ENCODE measurements at places on chromosomes 12 and 14. TPM values are rescaled to one million over a fixed set of nuclear protein-coding genes. Genes with fewer than 3 reads are reported as not detected.

The NAA30 gene
- total RNA-seq = 16.9 TPM

DNA sequence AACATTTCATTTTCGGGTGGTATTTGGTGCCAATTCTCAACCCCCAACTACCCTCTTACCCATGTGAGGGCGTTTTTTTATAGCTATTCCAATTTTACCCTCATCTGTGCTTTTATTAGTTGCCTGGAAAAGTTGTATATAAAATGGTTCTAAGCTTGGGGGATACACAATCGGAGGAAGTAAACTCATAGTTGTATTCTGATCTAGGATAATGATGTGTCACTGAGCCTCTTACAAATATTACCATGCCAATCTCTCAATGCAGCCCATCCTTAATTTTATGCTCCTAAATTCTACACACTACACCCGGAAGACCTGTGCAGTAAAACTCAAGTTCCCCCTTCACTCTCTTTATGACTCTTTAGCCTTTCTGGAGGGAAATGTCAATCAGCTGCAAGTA is 1206.5 kb upstream of the FLRT2 start:
- H3K4me1 ChIP-seq = peaks cover 14% of the 10 kb centered on the region
- no peak overlapping the region for H3K4me3 ChIP-seq
- H3K36me3 ChIP-seq = no peaks in the 10 kb centered on the region
- no peaks in the 10 kb centered on the region for H3K27me3 ChIP-seq

- H3K4me1 ChIP-seq = peaks cover 63% of the 10 kb centered on the region
- no peaks in the 10 kb centered on the region for H3K27me3 ChIP-seq
- no peaks in the 10 kb centered on the region for H3K36me3 ChIP-seq
Observed at GRCh38 chr12:124566161-124566996, 1.0 kb downstream of the NCOR2 start.

DNA sequence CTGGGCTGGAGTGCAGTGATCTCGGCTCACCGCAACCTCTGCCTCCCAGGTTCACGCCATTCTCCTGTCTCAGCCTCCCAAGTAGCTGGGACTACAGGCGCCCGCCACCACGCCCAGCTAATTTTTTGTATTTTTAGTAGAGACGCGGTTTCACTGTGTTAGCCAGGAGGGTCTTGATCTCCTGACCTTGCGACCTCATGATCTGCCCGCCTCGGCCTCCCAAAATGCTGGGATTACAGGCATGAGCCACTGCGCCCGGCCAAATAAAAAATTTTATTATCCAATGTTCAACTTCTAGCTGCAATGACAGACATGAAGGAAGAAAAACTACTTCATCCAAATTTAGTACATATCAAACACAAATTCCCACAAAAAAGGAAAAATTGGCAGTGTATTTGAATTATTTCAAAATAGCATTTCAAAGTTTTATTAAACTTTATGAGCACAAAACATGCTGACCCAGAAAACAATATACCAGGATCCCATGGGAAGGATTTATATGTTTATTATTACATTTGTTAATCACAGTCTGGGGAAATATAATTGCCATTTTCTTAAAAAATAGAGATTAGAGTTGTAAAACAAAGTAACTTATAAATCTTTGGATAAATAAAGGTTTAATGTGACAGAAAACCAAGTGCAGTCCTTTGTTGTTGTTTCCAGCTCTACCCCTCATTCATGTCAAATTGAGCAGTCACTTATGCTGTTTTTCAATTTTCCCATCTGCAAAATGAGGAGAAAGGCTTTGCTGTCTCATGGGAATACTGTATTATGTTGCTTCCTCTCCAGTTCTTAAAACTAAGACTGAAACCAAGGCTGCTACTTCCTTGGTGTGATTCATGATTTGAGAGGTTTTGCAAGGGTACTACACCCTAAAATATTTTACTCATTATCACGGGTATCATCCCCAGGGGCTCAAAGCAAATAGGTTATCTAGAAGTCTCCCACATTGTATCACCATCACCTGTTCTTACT is 155.2 kb upstream of the AVPR1A start:
- H3K4me3 ChIP-seq = no peak overlapping the region
- H3K4me1 ChIP-seq = peaks cover 17% of the 10 kb centered on the region
- no peak overlapping the region for H3K27ac ChIP-seq
- H3K36me3 ChIP-seq = no peaks in the 10 kb centered on the region
- H3K27me3 ChIP-seq = no peaks in the 10 kb centered on the region

The ST8SIA1 gene
- 2.3 TPM for total RNA-seq

The RIPK3 gene
- 0.37 TPM for total RNA-seq

- H3K27ac ChIP-seq = no peak overlapping the region
- DNase-seq = no peak
- no peaks in the 10 kb centered on the region for H3K27me3 ChIP-seq
- no peak overlapping the region for H3K4me3 ChIP-seq
Observed at GRCh38 chr12:105214148-105214547, 21.8 kb downstream of the APPL2 start.

DNA sequence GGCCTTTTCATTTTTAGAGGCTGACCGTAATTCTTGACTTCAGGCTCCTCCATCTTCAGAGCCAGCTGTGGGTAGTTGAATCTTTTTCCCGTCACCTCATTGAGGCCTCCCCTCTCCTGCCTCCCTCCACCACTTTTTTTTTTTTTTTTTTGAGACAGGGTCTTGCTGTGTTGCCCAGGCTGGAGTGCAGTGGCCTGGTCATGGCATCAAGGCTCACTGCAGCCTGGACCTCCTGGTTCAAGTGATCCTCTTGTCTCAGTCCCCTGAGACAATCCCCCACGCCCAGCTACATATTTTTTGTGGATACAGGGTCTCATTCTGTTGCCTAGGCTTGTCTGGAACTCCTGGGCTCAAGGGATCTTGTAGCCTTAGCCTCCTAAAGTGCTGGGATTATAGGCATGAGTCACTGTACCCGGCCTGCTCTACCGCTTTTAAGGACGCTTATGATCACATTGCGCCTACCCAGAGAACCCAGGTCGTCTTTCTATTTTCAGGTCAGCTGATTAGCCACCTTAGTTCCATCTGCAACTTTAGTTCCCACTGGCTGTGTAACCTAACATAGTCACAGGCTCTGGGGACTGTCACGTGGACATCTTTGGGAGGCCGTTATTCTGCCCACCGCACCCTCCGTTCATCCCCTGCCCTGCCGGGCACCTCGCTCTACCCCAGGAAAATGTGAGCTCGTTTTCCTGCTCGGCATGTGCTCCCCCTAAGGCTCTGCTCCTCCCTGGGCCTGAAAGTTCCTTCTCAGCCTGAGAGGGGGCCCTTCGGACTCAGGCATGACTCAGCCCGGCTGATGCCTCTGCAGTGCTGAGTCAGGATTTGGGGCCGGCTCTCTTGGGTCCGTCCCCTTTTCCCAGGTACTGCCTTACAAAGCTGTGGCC is 13.4 kb downstream of the TNFAIP2 start:
- 0 out of 2 replicates have a peak overlapping the region, but pooled peaks have one; percentile 6 for H3K27ac ChIP-seq
- peaks cover 31% of the 10 kb centered on the region for H3K4me1 ChIP-seq
- H3K36me3 ChIP-seq = peaks cover 5% of the 10 kb centered on the region
- H3K27me3 ChIP-seq = peaks cover 21% of the 10 kb centered on the region
- no peak overlapping the region for H3K4me3 ChIP-seq
- peak; percentile 71 for DNase-seq

- no peak overlapping the region for H3K4me3 ChIP-seq
- no peaks in the 10 kb centered on the region for H3K36me3 ChIP-seq
- DNase-seq = no peak
- H3K4me1 ChIP-seq = peaks cover 7% of the 10 kb centered on the region
- H3K27me3 ChIP-seq = no peaks in the 10 kb centered on the region
Observed at GRCh38 chr14:92340071-92340470, 17.1 kb downstream of the SLC24A4 start.

GRCh38 chr12:109927622-109928021 is 27.5 kb downstream of the TCHP start:
- peaks cover 12% of the 10 kb centered on the region for H3K36me3 ChIP-seq
- no peak overlapping the region for H3K27ac ChIP-seq
- DNase-seq = peak; percentile 59

- H3K27ac ChIP-seq = no peak overlapping the region
- H3K36me3 ChIP-seq = no peaks in the 10 kb centered on the region
- H3K4me1 ChIP-seq = no peaks in the 10 kb centered on the region
Observed at GRCh38 chr12:43882578-43883178, 46.8 kb downstream of the TMEM117 start.

GRCh38 chr12:26749781-26750180 is 83.2 kb downstream of the ITPR2 start:
- peaks cover 32% of the 10 kb centered on the region for H3K4me1 ChIP-seq
- H3K4me3 ChIP-seq = no peak overlapping the region
- H3K27me3 ChIP-seq = peaks cover 4% of the 10 kb centered on the region
- no peak overlapping the region for H3K27ac ChIP-seq

DNA sequence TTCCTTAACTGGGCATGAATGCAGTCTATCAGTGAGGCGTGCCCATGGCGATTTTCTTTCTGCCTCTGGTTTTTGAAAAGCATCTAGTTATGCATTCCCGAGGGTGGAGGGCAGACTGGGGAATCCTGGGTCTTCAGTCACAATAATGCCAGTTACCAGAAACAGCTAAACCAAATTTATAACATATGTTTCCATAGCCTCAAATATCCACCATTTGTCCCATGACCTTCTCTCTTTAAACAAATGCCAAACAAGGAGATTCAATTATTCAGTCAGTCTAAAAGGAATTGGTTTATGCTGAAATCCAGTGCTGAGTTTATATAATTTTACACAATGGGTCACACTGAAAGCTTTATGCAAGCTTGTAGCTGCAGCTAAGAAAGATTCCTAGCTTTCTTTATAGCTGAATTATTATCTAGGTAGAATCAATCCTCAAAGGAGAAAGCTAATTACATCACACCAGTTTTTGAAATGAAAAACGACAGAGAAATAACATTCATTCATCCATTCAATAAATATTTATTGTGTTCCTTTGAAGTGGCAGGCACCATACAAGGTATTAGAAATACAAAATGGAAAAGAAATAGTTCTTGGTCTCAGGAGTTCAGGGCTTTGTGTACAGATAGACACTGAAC is 131.3 kb upstream of the RAP1B start:
- peaks cover 6% of the 10 kb centered on the region for H3K36me3 ChIP-seq
- no peak for DNase-seq
- no peaks in the 10 kb centered on the region for H3K27me3 ChIP-seq
- H3K4me1 ChIP-seq = peaks cover 8% of the 10 kb centered on the region
- no peak overlapping the region for H3K4me3 ChIP-seq

GRCh38 chr12:90099288-90099687 is 390.6 kb upstream of the ATP2B1 start:
- peaks cover 13% of the 10 kb centered on the region for H3K4me1 ChIP-seq
- no peaks in the 10 kb centered on the region for H3K27me3 ChIP-seq
- no peak overlapping the region for H3K27ac ChIP-seq
- H3K36me3 ChIP-seq = no peaks in the 10 kb centered on the region

DNA sequence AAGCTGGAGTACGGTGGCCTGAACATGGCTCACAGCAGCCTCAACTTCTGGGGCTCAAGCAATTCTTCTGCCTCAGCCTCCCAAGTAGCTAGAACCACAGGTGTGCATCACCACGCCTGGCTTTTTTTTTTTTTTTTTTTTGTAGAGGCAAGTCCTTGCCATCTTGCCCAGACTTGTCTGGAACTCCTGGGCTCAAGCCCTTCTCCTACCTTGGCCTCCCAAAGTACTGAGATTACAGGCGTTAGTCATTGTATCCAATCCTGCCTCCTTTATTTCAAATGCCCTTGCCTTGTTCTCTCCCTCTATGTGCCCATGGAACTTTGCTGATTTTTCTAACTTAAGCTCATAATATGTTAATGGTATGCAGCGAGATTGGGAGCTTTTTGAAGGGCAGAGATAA is 49.2 kb upstream of the PRICKLE1 start:
- H3K36me3 ChIP-seq = no peaks in the 10 kb centered on the region
- peaks cover 6% of the 10 kb centered on the region for H3K4me1 ChIP-seq
- no peak for DNase-seq

GRCh38 chr12:8612629-8613028 is at the start of gene AICDA:
Gene AICDA, minus strand, starts transcription at chr12:8612859. Its CDS starts 92 bp downstream, at chr12:8612767.
- DNase-seq = no peak
- H3K36me3 ChIP-seq = no peaks in the 10 kb centered on the region
- H3K27me3 ChIP-seq = no peaks in the 10 kb centered on the region
- H3K4me3 ChIP-seq = no peak within 1 kb of the TSS
- no peak within 1 kb of the TSS for H3K27ac ChIP-seq

DNA sequence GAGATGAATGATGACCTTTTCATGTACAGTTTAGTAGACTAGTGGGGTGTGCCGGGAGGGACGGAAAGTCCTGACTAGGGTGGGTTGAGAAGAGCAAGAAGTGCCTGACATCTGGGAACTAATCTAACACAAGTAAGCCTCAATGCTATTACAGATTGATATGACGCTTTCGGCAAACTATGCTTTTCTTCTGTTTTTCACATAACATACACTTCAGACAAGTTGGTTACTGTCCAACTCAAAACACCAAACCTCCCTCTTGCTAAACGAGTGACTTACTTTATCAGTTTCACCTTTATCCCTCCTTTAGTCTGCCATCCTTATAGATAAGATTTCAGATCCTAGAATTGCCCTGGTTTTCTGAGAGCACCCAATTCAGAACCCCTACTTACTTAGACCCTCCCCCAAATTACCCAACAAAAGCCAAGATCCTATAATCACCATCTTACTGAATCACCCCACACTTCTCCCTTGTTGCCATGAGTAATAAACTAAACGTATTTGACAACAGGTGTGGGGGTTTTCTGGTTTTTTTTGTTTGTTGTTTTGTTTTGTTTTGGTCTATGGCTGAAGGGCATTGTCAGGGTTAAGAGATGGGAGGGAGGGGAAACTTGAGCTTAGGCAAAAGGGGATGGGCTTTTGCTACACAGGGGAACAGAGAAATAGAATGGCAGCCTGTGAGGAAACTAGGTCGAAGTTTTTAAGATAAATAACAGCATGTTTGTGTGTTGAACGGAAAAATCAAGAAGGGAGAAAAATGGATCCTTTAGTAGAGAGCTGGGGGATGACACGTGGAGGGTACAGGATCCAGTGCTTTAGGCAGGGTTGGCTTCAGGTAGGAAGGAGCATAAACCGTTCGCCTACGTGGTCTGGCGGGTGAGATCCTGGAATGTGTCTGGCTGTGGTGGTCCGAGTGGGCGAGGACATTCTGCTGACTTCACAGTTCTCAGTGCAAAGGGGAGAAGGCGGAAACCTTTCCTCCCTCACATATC is 6.1 kb upstream of the PSMA3 start:
- DNase-seq = no peak
- no peak overlapping the region for H3K27ac ChIP-seq
- no peaks in the 10 kb centered on the region for H3K36me3 ChIP-seq
- H3K4me1 ChIP-seq = peaks cover 5% of the 10 kb centered on the region
- H3K4me3 ChIP-seq = no peak overlapping the region
- H3K27me3 ChIP-seq = no peaks in the 10 kb centered on the region

The RILPL2 gene
- total RNA-seq = 1.4 TPM

- no peaks in the 10 kb centered on the region for H3K4me1 ChIP-seq
- peaks cover 35% of the 10 kb centered on the region for H3K36me3 ChIP-seq
- DNase-seq = no peak
Observed at GRCh38 chr14:50758945-50759344, 72.0 kb downstream of the NIN start.

DNA sequence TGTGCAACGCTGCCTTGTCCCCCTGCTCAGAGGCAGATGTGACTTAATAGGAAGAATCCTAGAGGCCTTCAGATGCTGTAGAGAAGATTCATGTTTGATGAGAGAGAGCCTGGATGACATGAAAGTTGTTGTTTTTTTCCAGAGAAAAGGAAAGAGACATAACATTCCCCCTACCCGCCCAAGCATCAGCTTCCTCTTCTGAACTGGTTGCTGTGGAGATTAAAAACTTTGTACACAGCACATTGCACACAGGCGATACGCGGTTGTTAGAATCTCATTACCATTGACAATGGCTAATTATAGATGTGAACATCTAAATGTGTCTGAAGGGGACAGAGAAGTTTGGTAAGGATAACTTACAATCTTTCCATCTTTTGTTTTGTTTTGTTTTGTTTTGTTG is 13.6 kb upstream of the ETFBKMT start:
- H3K4me3 ChIP-seq = no peak overlapping the region
- H3K4me1 ChIP-seq = peaks cover 5% of the 10 kb centered on the region
- no peak overlapping the region for H3K27ac ChIP-seq
- H3K27me3 ChIP-seq = no peaks in the 10 kb centered on the region
- no peaks in the 10 kb centered on the region for H3K36me3 ChIP-seq

GRCh38 chr12:31517994-31518393 is 72.9 kb downstream of the DENND5B start:
- peak overlapping the region; percentile 96 for H3K27ac ChIP-seq
- no peak overlapping the region for H3K4me3 ChIP-seq
- peaks cover 65% of the 10 kb centered on the region for H3K4me1 ChIP-seq
- DNase-seq = no peak
